ENCODE measurements at places on chromosomes 13 and 19. TPM values are rescaled to one million over a fixed set of nuclear protein-coding genes. Genes with fewer than 3 reads are reported as not detected.

The S1PR5 gene
- total RNA-seq = not detected

The C19orf33 gene
- total RNA-seq = 65.5 TPM

The IGFL1 gene
- total RNA-seq = not detected

The DCT gene
- total RNA-seq = not detected

The KLK14 gene
- not detected for total RNA-seq

The SPINT2 gene
- total RNA-seq = 15.5 TPM

The KLK5 gene
- not detected for total RNA-seq

The GTF2F1 gene
- total RNA-seq = 35.0 TPM

The GJB6 gene
- total RNA-seq = not detected

The JAK3 gene
- 4.7 TPM for total RNA-seq

The POSTN gene
- total RNA-seq = 16.8 TPM

The FCER2 gene
- not detected for total RNA-seq
